Stimulated activated CD4-positive, alpha-beta T cell treated with anti-CD3 and anti-CD28 coated beads, Interleukin-12 subunit alpha, Interleukin-12 subunit beta, amount 100 ng/mL, for 4 hours (primary cell): ENCODE measurements at places on chromosomes 4 and X.
A peak's percentile ranks its signal among the peaks of the same experiment; 100 is the strongest.

DNA sequence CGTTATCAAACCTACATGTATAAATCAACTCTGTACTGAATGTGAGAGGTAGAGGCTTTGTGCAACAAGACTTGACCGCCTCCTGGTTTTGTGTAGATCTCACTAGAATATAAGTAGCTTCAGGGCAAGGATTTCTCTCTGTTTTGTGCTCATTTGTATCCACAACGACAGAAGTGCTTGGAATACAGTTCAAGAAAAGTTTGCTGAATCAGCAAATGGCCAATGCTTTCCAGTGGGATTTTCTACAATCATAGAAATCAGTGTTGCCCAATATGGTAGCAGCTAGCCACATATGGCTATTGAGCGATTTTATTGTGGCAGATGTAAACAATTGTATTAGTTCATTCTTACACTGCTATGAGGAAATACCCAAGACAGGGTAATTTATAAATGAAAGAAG lies 127.4 kb downstream of the VCX3A start:
- no peak for DNase-seq

DNA sequence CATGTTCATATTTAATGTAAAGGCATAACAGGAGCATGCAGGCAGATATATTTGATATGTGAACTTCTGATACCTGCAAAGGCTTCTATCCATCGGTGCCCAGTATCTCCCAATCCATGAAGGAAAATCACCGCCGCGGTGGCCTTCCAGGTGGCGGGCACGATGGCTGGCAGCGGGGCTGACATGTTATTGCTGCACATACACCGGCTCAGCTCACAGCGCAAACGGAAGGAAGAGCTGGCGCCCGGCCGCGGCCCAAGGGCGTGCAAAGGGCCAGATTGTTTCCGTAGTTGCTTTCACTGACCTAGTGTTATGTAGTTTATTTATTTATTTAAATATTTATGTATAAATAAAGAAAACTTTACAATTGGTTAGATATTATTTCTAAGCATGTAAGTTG lies 322.7 kb upstream of the PITX2 start:
- no peak for DNase-seq

GRCh38 chr4:127622621-127622920 lies 10.2 kb upstream of the INTU start:
- DNase-seq = no peak

DNA sequence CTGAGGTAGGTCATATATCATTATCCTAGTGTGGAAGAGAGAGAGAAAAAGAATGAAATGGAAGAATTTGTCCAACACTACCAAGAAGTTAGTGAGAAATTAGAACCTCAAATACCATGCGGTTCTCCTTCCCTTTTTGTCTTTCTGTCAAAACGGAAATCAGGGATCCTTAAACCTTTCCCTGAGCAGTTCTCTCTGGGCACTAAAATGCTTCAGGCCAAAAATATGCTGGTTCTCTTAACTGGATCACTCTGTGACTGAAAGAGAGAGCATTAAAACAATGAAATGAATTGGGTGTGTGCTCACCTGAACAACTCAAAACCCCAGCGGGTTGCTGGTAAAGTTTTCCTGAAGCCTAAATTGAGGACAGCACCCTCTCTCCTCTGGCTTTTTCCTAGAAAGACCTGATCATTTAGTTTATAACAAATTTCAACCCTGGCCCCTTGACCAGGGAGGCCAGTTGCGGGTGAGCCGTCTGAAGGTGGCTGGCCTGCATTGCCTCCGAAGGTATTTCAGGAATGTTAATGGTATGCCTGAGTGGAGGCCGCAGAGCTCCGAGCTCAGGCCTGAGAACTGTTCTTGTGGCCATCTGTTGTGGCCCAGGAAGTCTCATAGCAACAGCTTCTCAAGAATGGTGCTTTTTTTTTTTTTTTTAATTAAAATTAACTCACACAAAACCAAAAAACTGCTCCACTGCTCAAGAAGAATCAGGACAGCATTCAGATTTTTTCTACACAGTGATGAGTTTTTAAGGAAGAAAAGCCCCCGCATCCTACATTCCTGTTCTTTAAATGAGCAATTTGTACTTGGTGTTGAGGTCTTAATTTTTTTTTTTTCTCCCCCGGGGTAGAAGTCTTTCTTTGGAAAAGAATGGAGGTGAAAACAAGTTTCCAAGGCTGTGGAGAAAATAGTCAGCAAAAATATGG lies 155.1 kb downstream of the SHROOM3 start:
- no peak for DNase-seq

GRCh38 chr4:158010361-158010760 lies 162.5 kb downstream of the GASK1B start:
- DNase-seq = no peak

DNA sequence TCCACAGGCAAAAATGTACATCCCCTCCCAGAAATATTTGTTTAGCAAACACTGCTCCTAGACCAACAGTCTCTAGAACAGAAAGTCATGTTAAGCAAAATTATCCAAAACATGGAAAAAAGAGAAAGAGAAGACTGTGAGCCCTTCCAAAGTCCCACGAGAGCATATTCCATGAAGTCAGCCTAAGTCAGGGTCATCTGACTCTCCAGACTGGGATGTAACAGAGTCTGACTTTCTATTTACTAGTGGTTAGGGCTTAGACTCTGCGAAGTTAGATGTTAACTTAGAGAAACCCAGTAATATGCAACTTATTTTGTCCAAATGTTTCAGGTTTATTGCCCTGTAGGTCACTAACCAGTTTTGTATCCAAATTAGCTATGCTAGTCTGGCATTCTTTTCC lies 102.3 kb downstream of the MID1 start:
- DNase-seq = no peak

- no peak for DNase-seq
Observed at GRCh38 chrX:150329868-150330267, 33.2 kb upstream of the MAMLD1 start.

DNA sequence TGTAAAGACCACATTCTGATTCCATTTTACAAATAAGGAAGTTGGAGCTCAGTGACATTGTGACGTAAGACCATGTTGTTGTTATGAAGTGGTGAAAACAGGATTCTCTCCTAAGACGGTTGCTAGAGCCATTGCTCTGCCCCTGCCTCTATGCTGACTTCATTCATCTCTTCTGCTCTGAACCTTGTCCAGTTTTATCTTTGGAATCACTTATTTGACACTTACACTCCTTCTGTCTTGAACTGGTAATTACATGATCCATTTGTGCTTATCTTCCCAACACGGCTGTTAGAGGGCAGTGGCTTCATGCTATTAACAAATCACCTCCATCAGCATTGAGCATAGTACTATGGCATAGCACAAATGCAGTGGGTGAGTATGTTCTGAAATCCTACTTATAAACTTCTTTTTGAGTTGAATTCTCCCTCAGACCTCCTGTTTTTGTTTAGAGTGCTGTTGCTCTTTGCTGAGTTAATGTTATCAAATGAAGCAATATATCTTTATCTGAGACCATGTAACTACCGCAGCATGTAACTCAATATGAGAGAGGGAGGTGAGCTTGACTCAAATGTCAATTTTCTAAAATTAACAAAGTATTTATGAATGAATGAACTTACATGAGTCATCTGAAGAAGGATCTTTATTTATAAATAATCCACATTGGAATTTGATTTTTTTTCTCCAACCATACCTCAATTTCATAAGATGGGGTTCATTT lies 177.8 kb downstream of the RASL11B start:
- no peak for DNase-seq

DNA sequence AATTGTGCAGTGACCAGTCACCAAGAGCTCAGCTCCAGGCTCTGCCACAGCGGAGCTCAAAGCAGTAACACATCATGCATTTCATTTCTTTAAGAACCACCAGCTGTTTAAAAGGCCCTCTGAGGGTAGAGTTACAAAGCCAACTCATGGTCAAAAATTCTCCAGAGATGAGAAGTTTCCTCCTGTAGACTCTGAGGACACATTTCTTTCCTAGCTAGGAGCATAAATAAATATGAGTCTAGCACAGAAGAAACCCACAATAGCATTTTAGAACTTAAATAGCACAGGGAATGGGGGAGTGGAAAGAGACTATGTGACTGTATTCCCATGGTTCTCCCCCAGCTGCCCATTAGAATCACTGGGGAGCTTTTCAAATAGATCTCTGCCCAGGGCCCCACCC lies 6.5 kb upstream of the CRMP1 start:
- no peak for DNase-seq

DNA sequence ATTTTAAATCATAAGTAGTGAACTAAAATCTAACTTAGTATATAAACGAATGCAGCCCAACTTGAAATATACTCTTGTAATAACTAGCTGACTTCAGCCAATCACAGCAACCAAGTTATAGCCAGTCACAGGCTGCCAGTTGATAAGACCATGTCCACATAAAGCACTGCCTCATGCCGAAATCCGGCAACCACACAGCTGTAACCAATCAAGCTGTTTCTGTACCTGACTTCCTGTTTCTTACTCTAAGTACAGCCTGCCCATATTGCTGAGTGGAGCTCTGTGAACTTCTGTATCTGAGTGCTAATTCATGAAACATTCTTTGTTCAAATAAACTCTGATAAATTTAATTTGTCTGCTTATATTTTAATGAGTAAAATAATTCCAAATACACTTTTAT lies 805.3 kb upstream of the EPHA5 start:
- no peak for DNase-seq

GRCh38 chrX:38965888-38966287 lies 164.6 kb downstream of the MID1IP1 start:
- DNase-seq = no peak

GRCh38 chrX:28888416-28888815 lies 301.2 kb downstream of the IL1RAPL1 start:
- no peak for DNase-seq

GRCh38 chr4:79442422-79442821 lies 34.4 kb upstream of the GK2 start:
- DNase-seq = no peak

GRCh38 chrX:145549496-145549895 lies 268.1 kb upstream of the SLITRK2 start:
- DNase-seq = no peak

GRCh38 chr4:38189445-38189844 lies 229.2 kb downstream of the PTTG2 start:
- peak; percentile 16 for DNase-seq

DNA sequence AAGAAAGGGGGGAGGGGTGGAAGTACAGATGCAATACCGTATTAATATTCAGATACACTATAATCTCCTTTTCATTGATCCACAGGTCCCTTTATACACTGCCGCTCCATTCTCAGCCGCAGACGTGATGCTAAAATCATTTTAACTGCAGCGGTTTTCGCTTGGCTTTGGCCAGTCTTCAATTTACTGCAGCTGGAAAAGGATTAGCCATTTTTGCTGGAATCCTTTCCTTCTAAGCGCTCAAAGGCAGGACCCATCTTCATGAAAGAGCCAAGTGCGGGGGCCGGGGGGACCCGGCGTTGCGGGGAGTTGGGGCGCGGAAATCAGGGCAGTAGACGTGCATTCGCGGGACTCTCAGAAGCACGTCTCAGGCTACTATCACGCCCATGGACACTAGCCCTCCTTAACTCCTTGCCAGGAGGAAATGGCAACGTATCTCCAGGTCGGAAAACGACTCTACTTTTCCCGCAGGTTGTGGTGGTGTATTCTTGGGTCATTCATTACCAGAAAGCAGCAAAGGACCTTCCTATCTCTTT lies 1.7 kb upstream of the PCDH10 start:
- no peak for DNase-seq

DNA sequence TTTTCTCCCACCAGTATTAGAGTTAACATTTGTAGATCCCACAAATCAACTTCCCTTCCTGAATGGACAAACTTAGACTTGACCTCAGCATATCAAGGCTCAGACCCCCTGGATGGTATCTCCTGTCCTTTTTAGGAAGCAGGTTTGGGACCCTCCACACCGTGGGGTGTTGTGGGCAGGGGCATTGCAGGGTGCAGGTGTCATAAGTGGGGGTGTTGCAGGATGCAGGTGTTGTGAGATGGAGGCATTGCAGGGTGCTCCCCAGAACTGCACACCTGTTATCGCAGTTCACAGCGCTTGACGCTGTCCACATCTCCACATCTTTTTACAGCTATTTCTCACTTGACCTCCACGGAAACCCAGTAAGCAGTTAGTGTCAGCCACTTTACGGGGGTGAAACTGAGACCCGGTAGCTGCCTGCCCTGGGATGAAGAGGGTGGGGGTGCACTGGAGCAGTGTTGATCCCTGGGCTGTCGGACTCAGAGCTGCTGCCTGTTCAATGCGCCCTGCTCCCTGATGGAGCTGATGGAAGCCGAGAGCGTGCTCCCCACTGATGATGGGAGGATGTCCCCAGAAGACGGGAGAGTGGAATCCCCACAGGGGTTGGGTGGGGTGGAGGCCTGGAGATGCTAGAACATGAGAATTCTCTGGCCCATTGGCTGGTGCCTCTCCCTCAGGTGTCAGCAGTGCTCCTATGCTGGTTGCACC lies 25.3 kb downstream of the SH3TC1 start:
- no peak for DNase-seq

DNA sequence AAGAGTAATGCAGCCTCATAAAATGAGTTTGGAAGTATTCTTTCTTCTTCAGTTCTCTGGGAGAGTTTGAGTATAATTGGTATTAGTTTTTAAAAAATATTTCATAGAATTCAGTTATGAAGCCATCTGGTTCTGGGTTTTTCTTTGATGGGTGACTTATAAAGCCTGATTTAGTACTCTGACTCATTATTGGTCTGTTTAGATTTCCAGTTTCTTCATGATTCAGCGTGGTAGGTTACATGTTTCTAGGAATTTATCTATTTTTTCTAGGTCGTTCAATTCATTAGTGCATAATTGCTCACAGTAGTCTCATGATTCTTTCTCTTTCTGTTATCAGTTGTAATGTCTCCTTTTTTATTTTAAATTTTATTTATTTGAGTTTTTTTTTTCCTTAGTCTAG lies 111.2 kb downstream of the CEP44 start:
- no peak for DNase-seq

DNA sequence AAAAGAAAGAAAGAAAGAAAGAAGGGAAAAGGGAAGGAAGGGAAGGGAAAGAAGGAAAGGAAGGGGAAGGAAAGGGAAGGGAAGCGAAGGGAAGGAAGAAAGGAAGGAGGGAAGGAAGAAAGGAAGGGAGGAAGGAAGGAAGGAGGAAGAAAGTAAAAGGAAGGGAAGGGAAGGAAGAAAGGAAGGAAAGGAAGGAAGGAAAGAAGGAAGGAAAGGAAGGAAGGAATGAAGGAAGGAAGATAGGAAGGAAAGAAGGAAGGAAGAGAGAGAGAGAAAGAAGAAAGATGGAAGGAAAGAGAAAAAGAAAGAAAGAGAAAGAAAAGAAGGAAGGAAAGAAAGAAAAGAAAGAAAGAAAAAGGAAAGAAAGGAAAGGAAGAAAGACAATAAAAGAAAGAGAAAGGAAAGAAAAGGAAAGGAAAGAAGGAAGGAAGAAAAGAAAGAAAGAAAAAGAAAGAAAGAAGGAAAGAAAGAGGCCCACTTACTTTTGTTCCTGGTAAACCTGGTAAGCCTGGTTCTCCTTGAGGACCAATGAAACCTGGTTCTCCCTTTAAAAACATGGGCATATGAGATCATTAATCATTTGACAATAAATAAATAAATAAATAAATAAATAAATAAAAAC lies 105.9 kb upstream of the ETNPPL start:
- no peak for DNase-seq

GRCh38 chr4:173486714-173487392 lies 43.2 kb downstream of the HAND2 start:
- no peak for DNase-seq

GRCh38 chrX:16765594-16765993 lies 20.7 kb upstream of the TXLNG start:
- no peak for DNase-seq
